ENCODE measurements at places on chromosomes 4 and X.

GRCh38 chr4:174318829-174319764 lies 35.4 kb downstream of the CEP44 start:
- DNase-seq, result no peak

DNA sequence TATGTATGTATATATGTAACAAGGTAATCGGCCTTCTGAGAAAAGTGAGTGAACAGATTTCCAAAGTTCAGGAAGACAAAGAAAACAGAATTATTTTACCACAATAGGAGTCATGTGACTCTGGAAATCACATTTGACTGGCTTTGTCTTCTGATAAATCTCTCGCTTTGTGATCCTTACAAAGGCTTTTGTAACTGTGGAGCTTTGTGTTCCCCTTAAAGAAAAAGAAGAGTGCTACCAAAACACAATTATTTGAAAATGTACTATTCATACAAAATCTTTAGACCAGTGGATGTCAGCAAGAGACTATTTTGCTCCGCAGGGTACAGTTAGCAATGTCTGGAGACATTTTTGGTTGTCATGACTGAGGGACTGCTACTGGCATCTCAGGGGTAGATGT lies 238.8 kb downstream of the LDB2 start:
- no peak for DNase-seq

GRCh38 chr4:119118397-119118796 lies 17.2 kb upstream of the MYOZ2 start:
- DNase-seq, result no peak

- no peak for DNase-seq
Observed at GRCh38 chr4:2182994-2183393, 58.9 kb downstream of the HAUS3 start.

GRCh38 chr4:37935026-37935425 lies 25.2 kb upstream of the PTTG2 start:
- no peak for DNase-seq

DNA sequence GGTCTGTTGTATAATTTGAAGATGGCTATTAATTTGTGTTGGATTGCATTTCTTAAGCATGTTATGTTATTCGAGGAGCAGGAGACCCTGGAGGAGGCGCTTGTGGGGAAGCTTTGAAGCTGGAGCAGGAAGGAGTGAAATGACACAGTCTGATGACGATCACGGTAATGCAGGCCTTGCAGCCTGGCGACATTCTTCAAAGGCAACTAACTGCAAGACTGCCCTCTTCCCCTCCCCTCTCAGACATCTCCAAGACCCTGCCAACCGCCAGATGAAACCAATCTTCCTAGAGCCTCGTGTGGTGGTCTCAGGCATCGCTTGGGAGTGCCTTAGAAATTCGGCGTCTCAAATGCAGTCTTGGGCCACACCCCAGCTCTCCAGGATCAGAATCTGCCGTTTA lies 16.1 kb downstream of the CLCN4 start:
- DNase-seq, result no peak

DNA sequence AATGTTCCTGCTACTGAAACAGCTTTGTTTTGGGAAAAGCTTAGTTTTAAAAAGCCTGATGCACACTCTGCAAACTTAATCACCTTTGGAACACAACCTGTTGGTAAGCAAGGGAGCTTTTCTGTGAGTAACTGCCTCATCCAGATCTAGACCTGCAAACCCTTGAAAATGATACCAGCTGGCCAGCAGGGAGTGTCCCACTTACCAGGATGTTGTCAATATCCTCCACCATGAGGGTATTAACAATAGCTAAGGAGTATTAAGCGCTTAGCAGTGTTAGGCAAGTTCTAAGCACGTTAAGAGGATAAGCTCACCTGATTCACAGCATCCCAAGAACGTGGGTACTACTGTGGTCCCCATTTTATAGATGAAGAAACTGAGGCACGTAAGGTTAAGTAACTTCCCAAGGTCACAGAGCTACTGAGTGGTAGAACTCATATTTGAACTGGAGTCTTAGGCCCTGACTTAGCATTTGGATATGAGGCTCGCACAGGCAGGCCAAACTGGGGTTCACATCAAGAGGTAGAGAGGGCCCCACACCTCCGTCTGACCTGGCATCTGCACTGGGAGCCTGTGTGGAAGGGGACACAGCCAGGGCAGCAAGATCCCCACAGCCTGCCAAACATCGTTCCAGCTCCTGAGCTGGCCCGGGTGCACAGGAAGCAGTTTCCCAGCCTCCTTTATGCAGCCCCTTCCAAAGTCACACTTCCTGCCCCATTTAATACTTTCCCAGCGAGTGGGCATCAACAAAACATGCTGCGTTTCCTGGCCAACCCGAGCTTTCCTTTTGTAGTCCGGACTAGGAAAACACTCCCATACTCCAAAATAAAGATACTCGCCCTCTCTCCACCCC lies 32.7 kb downstream of the IRF2 start:
- no peak for DNase-seq

Data from NCI-H2081 treated with DMSO at 0.1 percent for 48 hours (cell line).